Type B pancreatic cell (in vitro differentiated cells): ENCODE measurements at places on chromosomes 1 and 21. TPM values are rescaled to one million over a fixed set of nuclear protein-coding genes. Genes with fewer than 3 reads are reported as not detected.

DNA sequence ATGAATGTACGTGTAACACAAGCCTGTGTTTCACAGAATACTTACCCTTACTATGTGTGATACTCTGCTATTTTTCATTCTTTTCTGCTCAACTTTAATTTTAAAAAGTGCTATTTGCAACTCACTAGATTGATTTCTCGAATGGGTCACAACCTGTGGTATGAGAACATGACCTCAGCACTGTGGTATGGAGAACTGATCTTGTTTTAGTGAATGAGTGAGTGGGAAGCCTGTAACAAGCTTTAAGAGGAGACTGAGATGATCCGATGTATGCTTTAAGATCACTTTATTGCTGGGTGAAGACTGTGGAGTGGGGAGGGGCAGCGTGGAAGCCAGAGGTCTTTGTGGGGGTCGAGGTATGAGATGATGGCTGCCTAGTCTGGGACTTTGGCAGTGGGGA lies 21.6 kb downstream of the MECR start:
- DNase-seq, result no peak

DNA sequence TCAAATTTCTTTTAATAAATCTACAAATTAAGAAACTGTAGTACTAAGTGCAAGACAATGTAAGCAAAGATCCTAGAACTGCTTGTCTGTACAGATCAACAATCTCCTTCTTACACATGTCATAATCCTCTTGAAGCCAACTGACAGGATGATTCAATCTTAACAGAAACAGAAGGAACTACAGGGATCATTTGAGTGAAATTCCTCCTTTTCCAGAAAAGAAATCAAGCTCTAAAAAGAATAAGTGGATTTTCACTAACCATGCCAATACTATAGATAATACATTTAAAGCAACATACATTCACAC lies 53.2 kb downstream of the RAB3GAP2 start:
- no peak for DNase-seq

GRCh38 chr1:90534116-90534515 lies 183.0 kb downstream of the BARHL2 start:
- no peak for DNase-seq

GRCh38 chr1:22231995-22232690 lies 89.2 kb upstream of the WNT4 start:
- no peak for DNase-seq

DNA sequence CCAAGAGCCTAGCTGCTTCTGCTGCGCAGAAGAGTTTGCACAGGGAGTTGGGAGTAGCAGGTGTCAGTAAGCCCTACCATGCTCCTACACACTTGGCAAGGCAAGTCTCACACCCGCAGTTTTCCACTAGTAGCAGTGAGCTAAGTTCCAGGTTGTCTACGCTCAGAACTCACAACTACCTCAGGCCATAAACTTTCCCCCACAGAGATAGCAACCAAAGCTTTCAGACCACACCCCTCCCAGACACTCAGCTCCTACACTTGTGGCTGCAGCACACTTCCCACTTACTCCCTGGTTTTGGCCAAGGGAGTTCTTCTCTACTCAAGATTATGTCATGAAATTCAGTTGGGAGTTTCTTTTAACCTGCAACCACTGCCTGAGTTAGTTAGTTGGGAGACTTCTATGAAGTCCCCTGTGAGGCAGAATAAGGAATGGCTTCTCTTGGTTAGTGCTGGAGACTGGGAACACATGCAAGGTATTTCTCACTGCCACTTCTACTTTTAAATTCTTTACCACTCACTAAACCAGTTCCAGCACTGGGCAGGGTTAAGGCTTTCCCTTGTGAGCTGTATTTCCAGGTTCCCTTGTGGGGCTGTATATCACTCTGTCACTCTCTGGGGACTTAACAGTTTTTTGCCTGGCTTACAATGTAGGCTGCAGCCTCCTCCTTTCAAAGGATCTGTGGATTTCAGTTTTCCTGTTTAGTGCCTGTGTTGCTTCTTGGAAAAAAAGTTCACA lies 18.3 kb upstream of the MAB21L3 start:
- DNase-seq, result no peak

GRCh38 chr1:229897501-229897900 lies 169.5 kb upstream of the GALNT2 start:
- no peak for DNase-seq

DNA sequence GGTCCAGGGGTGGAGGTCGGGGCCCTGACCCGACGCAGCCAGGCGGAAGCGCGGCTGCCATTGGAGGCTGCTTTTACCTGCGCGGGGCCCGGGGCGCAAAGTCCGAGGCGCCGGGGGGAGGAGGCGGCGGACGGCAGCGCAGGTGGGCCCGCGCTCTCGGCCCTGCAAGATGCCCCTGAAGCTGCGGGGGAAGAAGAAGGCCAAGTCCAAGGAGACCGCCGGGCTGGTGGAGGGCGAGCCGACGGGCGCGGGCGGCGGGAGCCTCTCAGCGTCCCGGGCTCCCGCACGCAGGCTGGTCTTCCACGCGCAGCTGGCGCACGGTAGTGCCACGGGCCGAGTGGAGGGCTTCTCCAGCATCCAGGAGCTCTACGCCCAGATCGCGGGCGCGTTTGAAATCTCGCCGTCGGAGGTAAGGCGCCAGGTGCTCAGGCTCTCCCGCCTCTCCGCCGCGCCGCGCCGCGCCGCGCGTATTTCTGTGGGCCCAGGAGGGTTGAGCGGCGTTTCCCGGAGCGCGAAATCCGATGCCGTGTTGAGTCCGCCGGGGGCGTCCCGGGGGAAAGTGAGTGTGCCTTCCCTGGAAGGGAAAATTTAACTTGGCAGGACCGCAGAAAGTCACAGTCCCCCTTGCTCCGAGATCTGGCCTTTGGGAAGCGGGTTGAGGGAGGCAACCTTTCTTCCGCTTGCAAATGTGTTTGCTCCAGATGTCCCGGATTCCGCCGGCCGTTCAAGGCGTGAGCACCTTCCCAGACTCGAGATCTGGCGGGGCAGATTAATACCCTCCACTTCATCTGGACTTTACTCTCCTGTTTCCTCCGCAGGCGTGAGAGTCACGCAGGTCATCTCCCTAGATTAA lies at the start of gene GIPC2:
TSS of gene GIPC2 (plus strand) at position 41 of the 853 bp plus-strand sequence. CDS start at position 170, 129 bp downstream.
- DNase-seq, result peak; percentile 67

GRCh38 chr1:68221980-68222373 lies 10.3 kb downstream of the WLS start:
- DNase-seq, result no peak

GRCh38 chr1:101833312-101833711 lies 163.4 kb downstream of the OLFM3 start:
- no peak for DNase-seq

DNA sequence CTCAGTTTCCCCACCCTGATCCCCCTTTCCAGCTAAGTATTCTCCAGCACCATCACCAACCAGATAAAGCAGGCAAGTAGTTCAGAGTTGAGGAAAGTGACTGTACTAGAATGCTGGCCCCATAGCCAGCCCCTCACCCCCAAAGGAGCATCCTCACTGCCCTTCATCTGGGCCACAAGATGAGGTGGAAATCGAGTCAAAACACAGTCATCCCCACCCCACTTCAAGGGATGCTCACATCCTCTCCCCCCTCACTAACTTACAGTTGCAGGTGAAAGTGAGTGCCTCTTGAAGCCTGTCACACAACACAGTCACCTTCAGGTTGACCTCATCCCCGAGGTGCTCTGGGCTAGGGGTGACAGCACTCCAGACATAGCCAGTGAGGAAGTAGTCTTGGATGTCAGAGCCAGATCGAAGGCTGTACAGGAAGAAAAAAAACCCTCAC lies 30.4 kb downstream of the PIK3C2B start:
- no peak for DNase-seq

- no peak for DNase-seq
These were observed 6.6 kb upstream of the ETV3L start for GRCh38 chr1:157105988-157106812.

GRCh38 chr1:221089273-221089672 lies 210.0 kb downstream of the HLX start:
- no peak for DNase-seq

DNA sequence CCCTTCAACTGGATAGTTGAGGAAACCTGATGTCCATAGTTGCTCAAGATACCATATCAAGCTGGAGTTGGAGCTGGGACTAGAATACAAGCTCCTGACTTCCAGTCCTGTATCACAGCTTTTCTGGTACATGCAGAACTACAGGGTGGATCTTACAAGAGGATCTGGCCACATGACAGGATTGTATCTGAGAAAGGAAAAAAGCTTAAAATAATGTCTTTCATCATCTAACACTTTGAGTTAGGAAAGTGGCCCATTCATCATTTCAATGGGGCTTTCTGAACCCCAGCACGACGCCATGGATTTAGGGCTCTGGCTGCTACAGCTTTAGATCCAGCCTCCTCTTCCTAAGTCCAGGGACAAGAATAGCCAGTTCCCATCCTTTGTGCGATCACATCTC lies 46.9 kb downstream of the RASSF5 start:
- DNase-seq, result no peak

- DNase-seq, result no peak
These were observed 285.3 kb upstream of the C1orf105 start for GRCh38 chr1:172135076-172135672.

DNA sequence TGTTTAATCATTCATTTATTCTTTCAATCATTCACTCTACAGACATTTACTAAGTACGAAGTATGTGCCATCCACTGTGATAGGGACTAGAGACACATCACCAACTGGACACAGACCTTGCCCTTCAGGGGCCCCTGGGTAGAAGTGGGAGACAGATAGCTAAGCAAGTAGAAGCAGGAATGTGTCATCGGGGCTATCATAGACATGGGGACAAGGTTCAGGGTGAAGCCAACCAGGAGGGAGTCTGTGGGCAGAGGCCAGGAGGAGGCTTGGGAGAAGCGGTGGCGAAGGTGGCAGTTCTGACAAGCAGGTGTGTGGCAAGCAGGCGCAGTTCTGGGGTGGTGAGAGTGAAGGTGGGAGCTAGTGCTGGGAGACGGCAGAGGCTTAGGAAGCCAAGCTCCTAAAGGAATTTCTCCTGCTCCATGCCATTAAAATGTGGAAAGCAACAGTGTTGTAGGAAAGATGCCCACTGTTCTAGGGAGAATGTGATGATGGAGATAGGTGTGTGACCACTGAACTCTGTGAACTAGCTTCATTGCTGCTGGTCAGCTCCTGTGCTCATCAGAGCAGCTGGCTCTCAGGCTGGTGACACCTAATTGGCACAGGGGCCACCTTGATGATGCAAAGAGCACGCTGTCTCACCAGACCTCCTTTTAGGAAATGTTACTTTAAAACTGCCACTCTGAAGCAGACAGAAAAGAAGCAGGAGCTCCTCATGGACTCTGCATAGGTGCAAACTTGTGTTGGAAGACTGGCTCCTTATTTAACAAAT lies 79.7 kb upstream of the LPGAT1 start:
- no peak for DNase-seq

DNA sequence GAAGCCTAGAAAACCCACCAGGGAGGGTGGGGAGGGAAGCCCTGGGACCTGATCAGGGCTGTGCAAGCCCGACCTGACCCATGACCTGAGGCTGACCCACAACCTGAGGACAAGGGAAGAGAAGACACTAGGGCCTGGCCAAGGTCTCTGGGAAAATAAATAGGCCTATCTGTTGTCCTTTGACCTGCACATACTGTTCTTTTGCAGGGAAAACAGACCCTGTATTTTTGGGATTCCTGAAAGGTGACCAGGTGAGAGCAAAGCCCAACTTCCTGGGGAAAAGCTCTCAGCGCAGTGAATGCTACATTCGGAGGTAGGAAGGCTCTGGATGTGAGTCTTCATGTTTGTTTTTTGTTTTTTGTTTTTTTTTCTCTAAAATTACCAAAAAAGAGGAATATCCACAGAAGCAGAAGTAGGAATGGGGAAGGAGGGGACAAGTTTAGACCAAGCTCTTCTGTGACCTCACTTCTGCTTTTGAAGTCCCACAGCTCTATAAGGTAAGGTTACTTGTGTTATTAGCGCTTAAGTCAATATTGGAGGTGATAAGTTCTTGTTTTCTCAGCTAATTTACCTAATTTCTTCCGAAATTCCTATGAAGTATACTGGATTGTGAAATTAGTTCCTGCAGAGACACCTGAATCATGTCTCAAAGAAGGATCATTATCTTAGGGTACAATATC lies 26.2 kb upstream of the LYST start:
- no peak for DNase-seq

GRCh38 chr21:34639882-34640788 lies 25.2 kb upstream of the RCAN1 start:
- no peak for DNase-seq

GRCh38 chr1:170461762-170462384 lies 70.1 kb upstream of the GORAB start:
- DNase-seq, result no peak

- DNase-seq, result no peak
These were observed 537.7 kb downstream of the BRINP3 start for GRCh38 chr1:189939967-189940366.

GRCh38 chr1:152348447-152348846 lies 11.4 kb downstream of the FLG2 start:
- no peak for DNase-seq

- DNase-seq, result no peak
These were observed 77.1 kb downstream of the XCL2 start for GRCh38 chr1:168466714-168467131.

DNA sequence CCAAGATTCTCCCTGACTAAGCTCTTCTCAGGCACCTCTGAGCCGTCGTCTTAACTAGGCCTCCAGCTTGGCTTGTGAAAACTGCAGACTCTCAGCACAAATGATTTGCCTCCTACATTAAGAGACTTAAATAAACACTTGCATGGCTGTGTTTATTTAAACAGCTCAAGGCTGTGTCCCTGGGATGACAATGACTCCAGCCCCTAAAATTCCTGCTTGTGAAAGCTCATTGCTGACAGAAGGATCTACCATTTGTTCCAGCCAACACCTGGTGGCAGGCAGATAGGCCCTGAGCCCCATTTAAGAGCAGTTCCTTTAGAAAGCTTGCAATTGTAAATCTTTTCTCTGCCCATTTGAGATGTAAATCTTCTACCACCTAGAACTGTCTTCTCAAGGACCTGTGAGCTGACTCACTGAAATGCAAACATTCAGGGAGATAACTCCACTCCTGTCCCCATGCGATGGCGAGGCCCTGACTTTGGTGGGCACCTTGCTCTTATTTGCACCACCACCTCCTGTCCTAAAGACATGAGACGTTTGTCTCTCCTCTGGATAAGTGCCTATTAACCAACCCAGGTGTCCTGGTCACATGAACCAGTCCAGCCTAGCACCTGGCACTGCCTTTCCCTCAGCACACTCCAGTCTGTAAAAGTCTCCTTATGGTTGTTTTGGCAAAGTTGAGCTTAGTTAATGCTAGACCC lies 15.1 kb upstream of the PCP4 start:
- no peak for DNase-seq

The F5 gene
- total RNA-seq, result 5.5 and 6.0 TPM in 2 replicates

The BCAS2 gene
- total RNA-seq, result 42.2 and 45.5 TPM in 2 replicates

The TLR5 gene
- total RNA-seq, result 2.8 and 4.2 TPM in 2 replicates

The TRABD2B gene
- 2.2 and 6.7 TPM in 2 replicates for total RNA-seq

The KCNN3 gene
- total RNA-seq, result 0.45 and 3.8 TPM in 2 replicates

The DUSP23 gene
- total RNA-seq, result 24.0 and 37.7 TPM in 2 replicates

The KCNQ4 gene
- 0.85 and 1.1 TPM in 2 replicates for total RNA-seq

The PYCR2 gene
- 37.8 and 46.7 TPM in 2 replicates for total RNA-seq

The S100A11 gene
- 511 and 1,438 TPM in 2 replicates for total RNA-seq

The HMGCL gene
- total RNA-seq, result 33.7 and 35.8 TPM in 2 replicates

The SLC35E2B gene
- total RNA-seq, result 88.8 and 116 TPM in 2 replicates

The TMEM51 gene
- total RNA-seq, result 12.5 and 28.8 TPM in 2 replicates
